ENCODE measurements at places on chromosomes 2 and 18.

- no peak for DNase-seq
Measured at GRCh38 chr2:64763126-64763525, 109.4 kb upstream of the SERTAD2 start.

DNA sequence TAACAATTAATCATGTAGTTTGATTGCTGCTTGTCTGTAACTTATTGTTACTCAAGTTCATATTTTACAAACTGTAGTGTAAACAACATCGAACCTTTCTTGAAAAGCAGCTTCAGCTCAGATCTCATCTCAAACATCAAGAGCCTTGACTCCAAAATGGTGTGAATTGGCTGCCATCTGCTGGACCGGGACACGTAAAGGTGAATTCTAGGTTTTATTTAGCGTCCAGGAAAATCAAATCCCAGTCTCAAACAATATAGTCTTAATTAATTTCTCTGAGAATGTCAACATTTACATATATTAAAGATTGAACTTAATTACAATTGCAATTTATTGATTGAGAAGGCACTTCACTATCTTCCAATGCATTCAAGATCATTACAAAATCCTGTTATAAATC, 453.0 kb downstream of the GALR1 start:
- DNase-seq, result no peak

- no peak for DNase-seq
Measured at GRCh38 chr2:172085460-172086159, at the start of gene DLX1. DLX1 (plus strand) TSS chr2:172085507; CDS start chr2:172085678, 171 bp downstream.

GRCh38 chr2:23607925-23608324, 222.9 kb downstream of the KLHL29 start:
- DNase-seq, result no peak

GRCh38 chr2:175062787-175063585, 57.8 kb upstream of the CHN1 start:
- no peak for DNase-seq

GRCh38 chr2:171592036-171592555, 69.8 kb downstream of the CYBRD1 start:
- DNase-seq, result no peak

GRCh38 chr18:79590191-79591031, 89.2 kb upstream of the CTDP1 start:
- no peak for DNase-seq

DNA sequence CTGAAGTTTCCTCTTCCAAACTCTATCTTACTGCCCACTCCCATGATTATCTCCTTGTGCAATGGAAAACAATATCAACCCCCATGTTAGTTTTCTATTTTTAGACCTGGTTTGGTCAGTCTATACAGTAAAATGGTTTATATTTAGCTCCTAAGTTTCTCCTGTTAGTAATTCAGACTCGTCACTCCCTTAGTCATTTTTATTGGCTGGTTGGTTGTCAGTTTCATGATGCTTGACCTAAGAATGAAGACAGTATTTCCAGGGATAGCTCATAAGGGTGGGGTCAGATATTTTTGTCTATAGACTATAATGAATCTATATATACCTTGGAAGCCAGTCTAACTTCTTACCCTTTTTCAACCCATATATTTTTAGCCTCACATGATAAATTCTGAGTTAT, 61.4 kb upstream of the NEUROD1 start:
- no peak for DNase-seq

DNA sequence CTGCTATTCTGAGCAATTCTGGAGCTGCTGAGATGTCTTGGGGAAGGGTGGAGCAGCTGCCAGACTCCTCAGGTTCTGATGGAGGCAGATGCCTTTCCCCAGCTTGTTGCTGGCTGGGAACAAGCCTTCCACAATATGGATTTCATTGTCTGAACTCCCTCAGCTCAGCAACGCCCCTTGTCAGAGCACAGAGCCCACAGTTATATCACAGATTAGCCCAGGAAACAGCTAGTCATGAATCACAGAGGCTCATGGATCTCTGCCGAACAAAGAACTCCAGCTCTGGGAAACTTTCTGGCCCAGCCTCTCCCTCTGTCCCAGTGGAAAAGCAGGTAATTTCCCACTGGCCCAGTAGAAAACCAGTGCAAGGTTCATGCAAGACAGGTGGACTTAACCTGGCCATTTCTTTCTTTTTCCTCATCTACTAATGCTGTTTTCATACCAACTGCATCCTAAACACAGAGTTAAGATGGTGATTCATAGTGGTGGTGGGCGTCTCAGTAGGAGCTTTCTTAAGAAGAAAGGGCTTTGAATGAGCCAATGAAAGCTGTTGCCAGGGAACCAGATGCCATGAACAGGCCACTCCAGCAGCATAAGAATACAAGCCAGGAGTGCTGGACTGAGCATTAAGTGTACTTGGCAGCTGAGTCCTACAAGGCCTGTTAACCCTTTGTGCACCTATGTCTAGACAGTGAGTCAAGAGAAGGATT, 8.7 kb upstream of the KIAA2012 start:
- DNase-seq, result no peak

- DNase-seq, result no peak
Measured at GRCh38 chr18:66640431-66640830, 36.5 kb upstream of the CDH19 start.

DNA sequence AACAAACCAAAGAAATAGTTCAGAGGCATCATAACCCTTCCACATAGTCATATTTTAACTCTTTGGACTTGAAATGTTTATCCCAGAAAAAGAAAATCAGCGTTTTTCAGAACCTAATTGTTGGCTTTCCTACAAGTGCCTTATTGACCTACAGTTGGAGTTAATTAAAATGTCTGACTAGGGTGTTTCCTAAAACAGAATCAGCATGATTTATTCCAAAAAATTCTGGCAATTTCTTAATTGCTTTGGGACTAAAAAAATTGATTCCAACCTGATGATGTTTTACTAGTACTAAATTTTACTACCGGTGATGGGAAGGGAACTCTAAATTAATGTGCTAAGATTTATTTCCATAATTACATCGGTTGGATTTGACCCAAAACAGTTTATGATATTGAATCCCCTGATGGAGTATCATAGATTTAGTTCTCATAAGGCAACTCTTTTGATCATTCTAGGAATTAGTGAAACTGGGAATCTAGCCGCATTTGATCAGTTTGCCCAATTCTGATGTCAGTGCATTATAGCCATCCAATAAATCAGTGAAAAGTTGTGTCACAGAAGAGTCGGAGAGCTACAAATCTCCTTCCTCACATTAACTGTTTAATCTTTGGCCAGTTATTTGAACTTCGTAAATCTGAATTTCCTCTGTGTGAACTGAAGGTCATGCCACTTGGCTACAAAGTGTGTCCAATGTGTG, 134.3 kb upstream of the DSEL start:
- DNase-seq, result no peak

- no peak for DNase-seq
Measured at GRCh38 chr2:125172181-125172580, 1147.1 kb downstream of the CNTNAP5 start.

DNA sequence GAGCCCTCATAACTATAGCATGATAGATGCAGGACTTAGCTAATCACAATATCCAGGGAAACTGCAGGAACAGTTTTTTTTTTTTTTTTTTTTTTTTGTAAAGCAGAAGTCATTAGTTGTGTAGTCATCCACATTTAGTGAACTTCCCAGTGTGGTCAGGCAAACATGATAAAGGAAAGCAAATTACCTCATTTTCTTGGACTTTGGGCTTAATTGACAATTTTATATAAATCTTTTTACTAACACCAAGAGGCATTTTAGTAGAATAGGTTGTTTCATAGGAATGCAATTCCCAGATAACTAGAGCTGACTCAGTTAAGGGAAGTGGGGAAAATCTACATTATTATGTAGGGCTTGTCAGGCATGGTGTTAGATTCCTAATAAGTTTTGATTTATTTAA, 142.7 kb upstream of the GCFC2 start:
- DNase-seq, result no peak

Data from stimulated activated CD8-positive, alpha-beta memory T cell treated with anti-CD3 and anti-CD28 coated beads, Interleukin-15, amount 100 ng/mL, for 24 hours (primary cell).